ENCODE measurements at places on chromosomes 5 and 9. TPM values are rescaled to one million over a fixed set of nuclear protein-coding genes. Genes with fewer than 3 reads are reported as not detected.

The NUP188 gene
- 95.0 TPM for total RNA-seq

The INSL4 gene
- total RNA-seq, result not detected

The GAPVD1 gene
- 36.3 TPM for total RNA-seq

The DDX4 gene
- not detected for total RNA-seq

The CCDC180 gene
- total RNA-seq, result 8.2 TPM

The PPP1R26 gene
- total RNA-seq, result 32.7 TPM

The ADRB2 gene
- 0.65 TPM for total RNA-seq

The HRH2 gene
- total RNA-seq, result 9.3 TPM

The CBY3 gene
- 1.4 TPM for total RNA-seq

Measured in H1 (cell line).